ENCODE measurements at places on chromosomes 7 and 10. TPM values are rescaled to one million over a fixed set of nuclear protein-coding genes. Genes with fewer than 3 reads are reported as not detected.

ZNF716 gene
- total RNA-seq = not detected

TRIM50 gene
- 0.71 TPM for total RNA-seq

KIAA1217 gene
- 84.6 TPM for total RNA-seq

STEAP1B gene
- 11.6 TPM for total RNA-seq

DNA sequence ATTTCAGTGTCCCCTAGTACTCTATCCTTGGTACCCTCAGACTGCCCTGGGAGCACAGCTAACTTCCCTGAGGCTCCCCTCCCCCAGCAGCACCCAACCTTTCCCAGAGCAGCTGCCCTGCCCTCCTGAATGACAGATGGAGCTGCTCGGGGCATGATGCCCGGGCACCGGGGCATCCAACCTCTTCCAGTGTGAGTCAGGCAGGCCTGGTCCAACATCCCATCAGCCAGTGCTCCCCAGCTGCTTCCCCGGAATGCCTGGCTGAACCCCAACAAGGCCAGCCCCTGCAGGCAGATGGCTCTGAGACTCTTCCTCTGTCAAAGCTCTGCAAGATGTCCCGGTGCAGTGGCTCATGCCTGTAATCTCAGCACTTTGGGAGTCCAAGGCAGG lies 11.9 kb upstream of the TSPAN15 start:
- DNase-seq = no peak

DNA sequence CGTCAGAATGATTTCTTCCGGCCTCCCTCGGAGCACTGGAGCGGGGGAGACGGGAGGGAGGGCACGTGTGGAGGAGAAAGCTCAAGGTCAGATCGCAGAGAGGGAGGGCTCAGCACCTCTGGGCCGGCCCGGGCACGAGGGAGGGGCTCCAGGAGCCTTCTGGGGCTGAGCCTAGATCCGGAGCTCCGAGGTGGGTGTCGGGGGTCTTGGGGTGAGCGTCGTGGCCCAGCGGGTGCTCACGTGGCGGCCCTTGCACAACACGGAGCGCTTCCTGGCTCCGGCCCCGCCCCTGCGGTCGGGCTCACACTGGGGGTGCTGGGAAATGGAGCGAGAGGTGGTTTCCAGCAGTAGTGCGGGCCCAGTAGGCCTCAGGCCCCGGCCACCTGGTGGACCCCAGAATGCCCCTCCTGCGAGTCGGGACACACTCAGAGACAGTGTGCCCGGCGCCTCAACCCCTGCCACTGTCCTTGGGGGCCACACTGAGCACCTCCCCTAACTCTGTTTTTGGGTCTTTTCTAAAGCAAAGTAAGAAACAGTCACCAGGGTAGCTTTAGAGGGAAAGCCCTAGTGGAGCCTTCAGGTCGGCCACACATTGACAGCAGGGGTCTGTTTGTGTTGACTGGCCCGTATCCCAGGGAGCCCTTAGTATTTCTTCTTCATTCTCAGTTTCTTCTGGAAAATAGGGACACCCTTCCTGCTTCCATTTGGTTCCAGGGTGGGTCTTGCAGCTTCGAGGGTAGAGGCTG lies 798 bp downstream of the PPIF start:
- peak; percentile 88 for DNase-seq

DNA sequence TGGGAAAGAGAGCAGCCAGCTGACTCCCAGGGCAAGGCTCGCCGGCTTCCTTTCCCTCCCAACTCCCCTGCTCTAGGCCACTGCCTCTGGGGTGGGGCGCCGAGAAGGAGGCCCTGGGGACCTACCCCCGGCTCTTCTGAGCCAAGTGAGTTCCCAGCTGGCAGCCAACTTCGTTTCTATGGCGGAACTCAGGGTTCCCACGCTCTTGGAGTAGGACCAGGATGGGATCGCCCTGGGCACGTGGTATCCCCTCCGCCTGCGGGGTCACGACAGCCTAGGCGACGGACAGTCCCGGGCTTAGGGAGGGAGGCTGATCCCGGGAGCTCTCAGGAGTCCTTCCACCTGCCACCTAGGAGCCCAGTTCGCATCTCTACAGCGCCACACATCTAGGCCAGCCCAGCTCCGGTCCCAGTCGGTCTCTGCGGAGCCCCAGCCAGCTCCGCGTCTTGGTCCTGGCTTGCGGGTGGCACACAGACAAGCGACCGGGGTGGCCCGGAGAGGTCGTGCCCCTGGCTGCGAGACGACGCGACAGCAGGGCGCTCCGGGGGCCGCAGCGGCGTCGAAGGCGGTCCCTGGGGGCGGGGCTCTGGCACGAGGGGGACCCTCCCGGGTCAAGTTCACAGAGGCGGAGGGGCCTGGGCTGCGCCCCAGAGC lies 20.5 kb upstream of the GATA3 start:
- DNase-seq = no peak

DNA sequence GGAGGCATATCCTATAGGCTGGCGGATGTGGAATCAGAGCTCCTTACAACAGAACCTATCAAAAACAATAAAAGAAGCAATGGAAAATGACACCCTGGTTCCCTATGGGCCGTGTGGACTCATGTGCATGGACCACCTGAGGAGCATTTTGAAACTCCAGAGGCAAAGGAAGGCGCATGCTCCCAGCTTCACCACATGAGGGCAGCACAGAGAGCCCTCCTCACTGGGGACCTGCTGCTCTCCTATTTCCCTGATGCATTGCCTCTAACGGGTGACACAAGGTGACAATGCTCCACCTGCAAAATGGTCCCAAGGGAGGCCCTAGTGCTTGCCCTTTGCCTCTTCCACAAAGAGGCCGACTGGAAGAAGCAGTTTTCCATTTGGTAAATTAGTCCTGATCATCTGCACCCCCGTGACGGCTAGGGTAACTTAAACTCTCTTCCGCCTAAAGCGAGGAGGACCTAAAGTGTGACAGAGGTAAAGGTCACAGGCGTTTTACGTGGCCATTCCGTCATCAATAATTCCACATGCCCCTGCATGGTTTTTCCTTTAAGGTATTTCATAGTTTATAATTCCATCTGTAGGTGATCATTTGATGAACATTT lies 67.7 kb downstream of the GPAM start:
- DNase-seq = no peak

DNA sequence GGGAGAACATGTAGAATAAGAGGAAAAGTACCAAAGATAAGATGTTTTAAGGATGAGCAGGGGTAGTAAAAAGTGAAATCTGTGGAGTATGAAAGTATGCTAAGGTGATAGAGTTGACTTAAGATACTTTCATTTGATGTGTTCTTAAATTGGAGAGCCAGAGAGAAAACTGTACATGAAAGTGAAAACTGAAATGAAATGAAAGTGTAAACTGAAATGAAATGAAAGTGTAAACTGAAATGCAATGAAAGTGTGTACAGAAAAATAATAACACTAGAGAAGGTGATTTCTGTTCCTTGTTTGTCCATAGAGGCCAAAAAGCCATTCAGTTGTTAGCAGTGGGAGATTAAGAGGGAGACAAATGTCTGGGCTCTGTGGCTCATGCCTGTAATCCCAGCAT lies 17.5 kb downstream of the AHR start:
- DNase-seq = no peak

- DNase-seq = no peak
Observed at GRCh38 chr7:65946904-65947303, 35.1 kb downstream of the GUSB start.

- no peak for DNase-seq
Observed at GRCh38 chr7:767941-768731, 41.1 kb upstream of the PRKAR1B start.

GRCh38 chr10:43216931-43217562 lies 49.8 kb downstream of the RASGEF1A start:
- no peak for DNase-seq

DNA sequence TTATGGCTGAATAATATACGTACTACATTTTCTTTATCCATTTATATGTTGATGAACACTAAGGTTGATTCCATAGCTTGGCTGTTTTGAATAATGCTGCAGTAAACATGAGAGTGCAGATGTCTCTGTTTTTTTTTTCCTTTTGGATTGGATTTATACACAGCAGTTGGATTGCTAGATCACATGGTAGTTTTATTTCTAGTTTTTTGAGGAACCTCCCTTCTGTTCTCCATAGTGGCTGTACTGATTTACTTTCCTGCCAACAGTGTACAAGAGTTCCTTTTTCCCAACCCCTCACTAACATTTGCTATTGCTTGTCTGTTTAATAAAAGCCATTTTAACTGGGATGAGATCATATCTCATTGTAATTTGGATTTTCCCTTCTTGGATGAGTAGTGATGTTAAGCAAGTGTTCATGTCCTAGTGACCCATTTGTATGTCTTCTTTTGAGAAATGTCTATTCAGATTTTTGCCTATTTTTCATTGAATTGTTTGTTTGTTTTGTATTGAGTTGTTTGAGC lies 36.0 kb downstream of the ABCA13 start:
- DNase-seq = no peak

DNA sequence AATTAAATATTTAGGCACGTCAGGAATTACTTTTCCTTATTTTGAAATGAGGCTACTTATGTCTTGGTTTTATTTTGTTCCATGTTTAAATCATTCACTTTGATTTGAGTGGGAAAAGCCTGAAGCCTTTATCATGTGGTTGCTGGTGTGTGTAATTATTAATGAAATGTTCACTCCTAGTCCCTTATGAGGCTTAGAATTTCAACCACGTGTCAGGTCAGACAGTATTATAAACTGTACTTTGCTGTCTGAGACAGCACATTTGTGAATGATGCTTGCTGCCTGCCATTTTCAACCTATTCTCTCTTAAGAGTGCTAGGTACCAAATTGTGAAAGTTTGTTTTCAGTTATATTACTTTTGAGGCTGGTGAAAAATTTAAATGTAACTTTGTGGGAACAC lies 58.9 kb downstream of the COL17A1 start:
- DNase-seq = no peak

DNA sequence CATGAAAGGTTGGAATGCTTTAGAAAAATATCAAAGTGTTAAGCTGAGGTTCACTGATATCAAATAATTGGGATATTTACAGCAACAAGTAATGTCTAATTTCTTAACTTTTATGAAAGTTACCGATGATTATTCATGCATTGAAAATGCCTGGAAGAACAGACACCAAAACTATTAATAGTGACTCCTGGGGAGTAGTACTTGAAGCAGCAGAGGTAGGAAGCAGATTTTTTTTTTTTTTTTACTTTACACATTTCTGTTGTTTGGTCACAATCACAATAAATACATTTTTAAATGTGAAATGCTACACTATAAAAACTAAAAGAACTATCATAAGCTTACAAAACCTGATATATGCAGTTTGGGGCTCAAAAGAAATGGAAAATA lies 70.5 kb upstream of the FGL2 start:
- DNase-seq = no peak

DNA sequence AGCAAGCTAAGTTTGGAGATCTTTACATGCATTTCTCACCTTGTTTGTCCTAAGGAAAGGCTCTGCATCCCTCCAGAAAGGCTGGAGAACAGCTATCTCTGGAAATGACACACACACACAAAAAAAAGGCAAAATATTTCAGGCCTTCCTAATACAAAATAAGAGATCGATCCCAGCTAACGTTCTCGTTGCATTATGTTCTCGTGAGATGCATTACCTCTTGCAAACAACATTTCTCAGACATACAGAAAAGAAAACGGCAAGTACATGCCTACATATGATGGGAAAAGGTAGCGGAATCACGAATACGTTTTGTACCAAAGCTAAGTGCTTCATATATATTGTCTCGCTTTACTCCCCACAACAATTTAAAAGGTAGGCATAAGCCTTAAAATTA lies 488 bp downstream of the MTERF1 start:
- no peak for DNase-seq

DNA sequence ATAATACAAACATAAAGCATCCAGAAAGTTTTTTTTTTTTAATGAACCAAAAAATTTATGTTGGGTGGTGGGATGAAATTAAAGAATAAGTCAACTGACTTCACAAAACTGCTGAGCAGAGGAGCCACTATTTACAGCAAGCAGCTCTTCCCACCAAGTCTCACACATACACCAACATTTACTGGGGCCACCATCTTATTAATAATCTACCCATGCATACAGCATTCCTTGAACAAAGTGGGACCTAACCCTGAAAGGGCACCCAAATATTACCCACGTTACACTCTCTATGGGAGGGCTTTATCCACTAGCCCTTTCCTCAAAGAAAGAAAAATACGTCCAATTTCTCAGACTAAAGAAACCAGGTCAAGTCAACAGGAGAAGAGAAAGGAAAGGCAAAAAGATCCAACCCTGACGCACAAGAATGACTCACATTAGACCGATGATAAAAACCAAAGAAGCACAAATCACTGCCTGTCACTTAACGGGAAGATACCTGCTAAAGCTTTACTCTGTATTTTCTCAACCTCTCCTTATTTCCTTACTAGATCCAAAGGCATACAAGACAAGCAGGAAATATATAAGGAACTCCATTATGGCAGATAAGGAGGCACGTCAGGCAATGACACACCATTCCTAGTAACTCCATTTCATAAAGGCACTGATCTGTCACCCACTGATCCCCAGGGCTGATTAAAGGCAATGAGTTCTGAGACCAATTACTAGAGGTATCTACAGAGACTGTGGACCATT lies 141.8 kb upstream of the ASAH2 start:
- no peak for DNase-seq

DNA sequence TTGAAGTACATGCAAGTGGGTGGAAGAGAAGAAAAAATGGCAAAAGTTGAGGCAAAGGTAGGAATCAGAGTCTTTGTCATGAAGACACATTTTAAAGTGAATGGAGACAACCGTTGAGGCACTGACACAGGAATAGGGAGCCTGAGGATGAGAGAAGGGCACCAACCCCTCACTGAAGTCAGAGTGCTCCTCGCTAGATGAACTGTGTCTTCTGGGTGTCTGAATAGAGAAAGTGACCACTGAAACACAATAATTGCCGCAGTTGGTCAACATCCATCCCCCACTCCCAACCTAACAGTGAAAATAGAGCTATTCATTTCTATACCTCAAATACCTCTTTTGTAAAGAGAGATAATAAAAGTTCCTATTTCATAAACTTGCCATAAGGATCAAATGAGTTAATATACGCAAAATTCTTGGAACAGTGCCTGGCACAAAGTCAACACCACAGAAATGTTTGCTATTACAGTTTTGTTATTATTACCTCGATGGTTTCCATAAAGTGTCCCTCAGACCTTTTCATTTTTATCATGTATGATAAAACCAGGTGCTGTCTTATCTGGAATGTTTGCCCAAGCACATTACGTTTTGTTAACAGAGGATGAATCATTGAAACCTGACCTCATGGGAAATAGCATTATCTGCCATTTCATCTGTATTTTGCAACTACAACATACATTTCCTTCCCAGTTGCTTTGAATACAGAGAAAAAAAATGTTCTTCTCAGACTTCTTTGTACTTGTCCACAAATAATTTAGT lies 61.8 kb upstream of the SP4 start:
- no peak for DNase-seq

DNA sequence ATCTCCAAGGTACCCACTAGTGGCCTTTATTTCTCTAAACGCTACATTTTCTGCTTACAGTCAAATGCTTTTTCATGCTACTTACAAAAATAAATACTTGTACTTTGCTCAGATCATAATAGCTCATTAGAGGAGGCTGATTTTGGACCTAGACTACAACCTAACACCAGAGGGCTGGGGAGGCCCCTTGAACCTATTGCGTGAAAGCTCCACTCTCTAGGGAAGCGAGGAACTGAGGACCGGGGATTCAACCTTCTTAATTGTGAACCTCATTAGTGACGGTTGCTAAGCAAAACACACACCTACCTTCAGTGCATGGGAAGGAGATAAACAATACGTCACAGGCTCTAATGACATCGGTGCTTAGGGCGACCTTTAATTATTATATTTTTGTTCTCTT lies 92.1 kb downstream of the EBF3 start:
- no peak for DNase-seq
